ENCODE measurements at places on chromosomes 7 and 10.

GRCh38 chr7:7922684-7923385, 45.8 kb upstream of the GLCCI1 start:
- DNase-seq, result no peak

DNA sequence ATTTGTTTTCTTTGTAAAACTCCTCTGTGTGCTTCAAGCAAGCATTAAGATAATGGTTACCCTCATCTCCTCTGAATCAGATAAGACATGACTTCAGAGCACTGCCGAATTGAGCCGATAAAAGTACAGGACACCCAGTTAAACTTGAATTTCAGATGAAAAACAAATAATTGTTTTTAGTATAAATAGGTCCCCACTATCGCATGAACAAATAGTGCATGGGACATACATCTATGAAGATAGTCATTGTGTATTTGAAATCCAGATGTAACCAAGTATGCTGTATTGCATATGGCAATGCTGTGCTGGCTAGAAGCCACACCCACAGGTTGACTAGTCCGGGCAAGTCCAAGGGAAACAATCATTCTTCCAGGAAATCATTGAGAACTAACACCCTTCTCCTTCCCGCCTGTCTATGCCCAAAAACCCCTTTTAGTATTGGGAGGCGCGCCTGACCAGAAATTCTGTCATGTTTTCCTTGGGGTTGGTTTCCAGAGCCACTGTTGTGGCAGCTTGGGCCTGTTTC, 12.6 kb upstream of the FGFR2 start:
- DNase-seq, result no peak

DNA sequence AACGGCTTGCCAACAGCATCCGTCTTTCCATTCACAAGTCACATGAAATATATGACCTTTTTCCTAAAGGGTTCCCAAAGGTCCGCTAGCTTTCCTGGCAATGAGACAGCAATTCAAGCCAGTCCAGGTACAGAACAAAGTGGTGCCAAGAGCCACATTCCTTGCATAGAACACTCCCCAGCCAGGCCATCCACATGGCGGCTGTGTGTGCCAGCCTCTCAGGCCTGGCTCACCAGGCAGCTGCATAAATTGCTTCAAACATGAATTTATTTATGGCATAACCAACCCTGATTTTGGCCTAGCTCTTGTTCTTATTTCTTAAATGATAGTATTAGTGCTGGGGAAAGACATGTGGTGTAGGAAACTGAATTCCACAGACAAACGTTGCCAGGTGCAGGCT, 63.7 kb upstream of the CREB5 start:
- no peak for DNase-seq

- DNase-seq, result no peak
Measured at GRCh38 chr7:156907656-156908055, 14.7 kb upstream of the LMBR1 start.

GRCh38 chr7:3955026-3955425, 654.0 kb downstream of the SDK1 start:
- DNase-seq, result no peak

GRCh38 chr7:116595063-116595462, 70.2 kb downstream of the CAV1 start:
- DNase-seq, result no peak

- DNase-seq, result no peak
Measured at GRCh38 chr7:92715963-92716362, 120.4 kb downstream of the CDK6 start.

DNA sequence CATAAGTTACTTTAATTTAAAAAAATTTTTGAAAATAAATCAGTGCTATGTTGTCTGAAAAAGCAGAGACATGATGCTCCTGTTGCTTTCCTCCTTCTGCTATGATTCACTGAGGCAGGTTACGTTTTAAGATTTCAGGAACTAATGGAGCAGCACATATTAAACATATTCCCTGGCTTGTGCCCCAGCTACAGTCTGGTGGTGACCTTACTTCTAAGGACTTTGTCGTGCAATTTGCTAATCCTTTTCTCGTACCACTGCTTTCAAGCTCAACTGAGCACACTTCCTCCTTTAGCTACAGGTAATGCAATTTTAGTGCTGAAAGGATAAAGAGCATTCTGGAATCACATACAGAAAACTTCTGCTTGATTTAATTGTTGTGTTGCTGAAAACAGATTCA, 16.2 kb upstream of the PRR15 start:
- DNase-seq, result no peak

- no peak for DNase-seq
Measured at GRCh38 chr7:121517591-121517990, 121.5 kb upstream of the FAM3C start.

- DNase-seq, result no peak
Measured at GRCh38 chr10:5195727-5196374, 786 bp upstream of the AKR1C4 start.

GRCh38 chr7:11623093-11623678, 208.8 kb downstream of the THSD7A start:
- no peak for DNase-seq

DNA sequence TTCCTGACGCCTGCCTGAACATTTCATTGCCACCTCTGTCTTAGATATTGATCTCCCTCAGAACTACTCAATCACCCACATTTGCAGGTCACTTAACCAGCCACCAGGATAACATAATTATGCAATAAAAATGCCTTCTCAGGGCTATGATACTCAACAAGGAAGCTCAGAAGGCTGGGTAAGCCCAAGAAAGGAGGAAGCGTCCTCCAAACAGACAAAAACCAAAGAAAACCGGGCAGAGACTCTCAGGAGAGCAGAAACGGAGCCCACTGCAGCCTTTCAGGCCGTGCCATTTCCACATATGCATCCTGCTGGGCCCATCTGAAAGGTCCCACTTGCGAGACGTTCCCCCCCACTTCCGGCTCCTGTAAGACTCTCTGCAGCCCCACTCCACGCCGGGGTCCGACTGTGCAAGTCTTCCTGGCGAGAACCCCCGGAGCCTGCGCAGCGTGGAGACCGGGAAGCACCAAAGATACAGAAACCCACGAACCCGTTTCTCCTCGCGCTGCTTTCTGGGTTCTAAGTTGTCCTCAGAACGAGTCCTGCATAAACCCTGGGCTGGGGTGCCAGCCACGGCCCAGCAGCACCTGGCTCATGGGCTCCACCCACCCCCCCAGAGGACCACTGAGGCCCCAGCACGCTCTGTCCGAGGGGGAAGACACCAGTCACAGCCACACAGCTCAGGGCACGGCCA, 83.7 kb downstream of the DIP2C start:
- DNase-seq, result no peak

DNA sequence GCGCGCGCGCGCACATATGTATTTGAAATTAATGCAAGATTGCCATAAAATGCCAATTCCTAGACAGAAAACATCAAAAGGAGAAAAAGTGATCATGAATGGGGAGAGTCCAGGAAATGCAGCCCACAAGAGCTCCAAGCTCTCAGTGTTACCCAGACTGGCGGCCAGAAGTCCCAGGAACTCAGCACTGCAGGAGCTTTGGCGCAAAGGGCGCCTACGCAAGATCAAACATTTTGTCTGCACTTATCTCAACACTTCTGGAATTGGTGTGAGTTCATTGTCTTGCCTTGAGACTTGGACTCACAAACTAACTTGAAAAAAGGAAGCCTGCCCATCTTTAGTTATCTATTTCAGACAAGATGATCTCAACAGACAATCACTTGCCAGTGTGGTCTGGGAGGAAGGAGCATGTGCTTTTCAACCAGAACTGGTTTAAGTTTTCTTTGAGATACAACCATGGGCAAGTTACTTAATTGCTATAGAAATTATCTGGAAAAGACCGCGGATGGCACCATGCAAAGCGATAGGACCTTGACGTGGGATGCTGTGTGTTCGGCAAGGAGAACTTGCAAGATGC, 77.2 kb downstream of the KIAA1549 start:
- no peak for DNase-seq

DNA sequence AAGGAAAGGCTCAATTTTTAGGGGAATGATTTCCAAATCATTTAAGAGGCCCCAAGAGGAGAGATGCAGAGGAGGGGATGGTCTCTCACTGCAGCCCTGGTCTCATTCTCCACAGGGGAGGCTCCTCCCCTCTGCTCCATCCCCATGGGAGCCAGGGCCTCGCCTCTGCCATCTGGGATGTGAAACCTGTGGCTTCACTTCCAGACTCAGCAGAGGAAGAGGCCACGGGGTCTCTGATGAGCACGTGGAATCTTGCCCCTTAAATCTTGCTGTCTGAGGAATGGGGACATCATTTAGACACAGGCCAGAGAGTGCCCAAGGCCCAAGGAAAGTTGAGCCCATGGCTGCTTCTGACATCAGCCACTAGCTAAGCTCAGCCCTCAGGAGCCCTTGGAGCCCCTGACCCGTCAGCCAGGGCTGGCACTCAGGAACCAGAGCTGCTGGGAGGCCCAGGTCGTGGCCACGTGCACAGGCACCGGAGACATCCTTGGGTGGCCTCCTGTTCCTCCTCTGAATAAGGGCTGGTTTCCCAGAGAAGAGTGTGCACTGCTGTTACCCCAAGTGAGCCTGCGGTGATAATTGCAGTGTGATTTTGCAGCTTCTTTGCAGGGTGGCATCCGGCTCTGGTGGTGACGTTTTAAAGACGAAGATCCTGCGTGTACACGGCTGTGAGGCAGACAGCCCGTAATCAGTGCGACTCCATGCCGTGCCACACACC, 50.5 kb downstream of the VIPR2 start:
- DNase-seq, result no peak

DNA sequence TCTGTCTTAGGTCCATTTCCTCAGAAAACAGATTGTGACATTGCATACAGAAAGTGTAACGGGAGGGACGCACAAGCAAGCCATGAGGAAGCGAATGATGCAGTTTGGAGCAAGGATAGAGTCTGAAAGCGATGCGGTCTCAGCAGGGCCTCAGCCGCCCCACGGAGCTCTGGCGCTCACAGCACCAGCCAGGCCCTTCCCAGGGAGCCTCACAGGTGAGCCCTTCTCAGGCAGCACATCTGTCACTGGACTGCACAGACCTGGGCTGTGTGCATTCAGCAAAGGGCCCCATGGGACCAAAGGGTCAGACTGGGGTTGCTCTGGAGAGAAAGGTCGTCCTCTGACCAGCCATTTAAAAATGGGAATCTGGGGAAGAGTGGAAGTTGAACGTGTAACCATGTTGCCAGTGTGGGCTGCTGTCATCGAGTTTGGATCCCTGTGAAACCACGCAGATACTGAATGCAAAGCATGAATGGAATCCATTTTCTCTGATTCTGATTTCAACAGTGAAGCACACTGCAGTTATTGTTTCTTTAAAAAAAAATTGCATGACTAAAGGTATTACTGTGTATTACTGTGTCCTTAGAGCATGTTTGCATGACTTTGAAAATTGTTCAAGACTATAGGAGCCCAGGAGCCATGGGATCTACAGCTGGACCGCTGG, 350.0 kb upstream of the AKR1E2 start:
- DNase-seq, result no peak

DNA sequence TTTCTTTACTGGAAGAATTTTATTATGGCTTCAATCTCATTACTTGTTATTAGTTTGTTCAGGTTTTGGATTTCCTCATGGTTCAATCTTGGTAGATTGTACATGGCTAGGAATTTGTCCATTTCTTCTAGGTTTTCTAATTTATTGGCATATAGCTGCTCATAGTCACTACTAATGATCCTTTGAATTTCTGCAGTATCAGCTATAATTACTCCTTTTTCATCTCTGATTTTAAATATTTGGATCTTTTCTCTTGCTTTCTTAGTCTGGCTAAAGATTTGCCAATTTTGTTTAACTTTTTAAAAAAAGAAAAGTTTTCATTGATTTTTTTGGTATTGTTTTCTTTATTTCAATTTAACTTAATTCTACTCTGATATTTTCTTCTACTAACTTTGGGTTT, 59.2 kb downstream of the SLC13A1 start:
- no peak for DNase-seq

DNA sequence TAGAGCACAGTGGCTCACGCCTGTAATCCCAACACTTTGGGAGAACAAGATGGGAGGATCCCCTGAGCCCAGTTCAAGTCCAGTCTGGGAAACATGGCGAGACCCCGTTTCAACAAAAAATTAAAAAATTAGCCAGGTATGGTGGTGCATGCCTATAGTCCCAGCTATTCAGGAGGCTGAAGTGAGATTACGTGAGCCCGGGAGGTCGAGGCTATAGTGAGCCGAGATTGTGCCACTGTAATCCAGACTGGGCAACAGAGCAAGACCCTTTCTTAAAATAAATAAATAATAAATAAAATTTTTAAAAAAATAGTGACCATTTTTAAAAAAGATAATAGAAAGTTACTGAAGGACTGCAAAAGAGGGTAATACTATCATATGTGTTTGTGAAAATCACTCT, 28.8 kb downstream of the MTPAP start:
- DNase-seq, result no peak

DNA sequence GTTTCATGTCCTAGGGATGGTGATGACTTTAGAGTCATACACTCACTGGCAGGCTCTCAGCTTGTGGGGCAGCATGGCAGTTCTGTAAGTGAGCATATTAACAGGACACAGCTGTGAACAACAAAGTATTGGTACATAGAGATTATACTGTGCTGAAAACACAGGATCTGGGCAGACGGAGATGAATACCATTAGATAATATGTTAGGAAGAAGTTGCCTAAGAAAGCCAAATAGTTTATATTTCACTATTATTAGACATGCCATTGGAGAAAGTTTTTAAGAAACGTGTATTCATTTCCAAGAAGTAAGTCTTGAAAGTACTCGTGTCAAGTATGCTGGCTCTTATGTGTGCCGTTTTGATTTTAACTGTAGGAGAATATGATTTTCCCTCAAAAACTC, 274.5 kb downstream of the INHBA start:
- no peak for DNase-seq

- DNase-seq, result no peak
Measured at GRCh38 chr7:16278167-16278787, 143.1 kb downstream of the CRPPA start.

GRCh38 chr10:103111031-103111917, 81.8 kb downstream of the NT5C2 start:
- DNase-seq, result no peak

GRCh38 chr7:73865738-73866445, 4.9 kb downstream of the TMEM270 start:
- peak; percentile 75 for DNase-seq

DNA sequence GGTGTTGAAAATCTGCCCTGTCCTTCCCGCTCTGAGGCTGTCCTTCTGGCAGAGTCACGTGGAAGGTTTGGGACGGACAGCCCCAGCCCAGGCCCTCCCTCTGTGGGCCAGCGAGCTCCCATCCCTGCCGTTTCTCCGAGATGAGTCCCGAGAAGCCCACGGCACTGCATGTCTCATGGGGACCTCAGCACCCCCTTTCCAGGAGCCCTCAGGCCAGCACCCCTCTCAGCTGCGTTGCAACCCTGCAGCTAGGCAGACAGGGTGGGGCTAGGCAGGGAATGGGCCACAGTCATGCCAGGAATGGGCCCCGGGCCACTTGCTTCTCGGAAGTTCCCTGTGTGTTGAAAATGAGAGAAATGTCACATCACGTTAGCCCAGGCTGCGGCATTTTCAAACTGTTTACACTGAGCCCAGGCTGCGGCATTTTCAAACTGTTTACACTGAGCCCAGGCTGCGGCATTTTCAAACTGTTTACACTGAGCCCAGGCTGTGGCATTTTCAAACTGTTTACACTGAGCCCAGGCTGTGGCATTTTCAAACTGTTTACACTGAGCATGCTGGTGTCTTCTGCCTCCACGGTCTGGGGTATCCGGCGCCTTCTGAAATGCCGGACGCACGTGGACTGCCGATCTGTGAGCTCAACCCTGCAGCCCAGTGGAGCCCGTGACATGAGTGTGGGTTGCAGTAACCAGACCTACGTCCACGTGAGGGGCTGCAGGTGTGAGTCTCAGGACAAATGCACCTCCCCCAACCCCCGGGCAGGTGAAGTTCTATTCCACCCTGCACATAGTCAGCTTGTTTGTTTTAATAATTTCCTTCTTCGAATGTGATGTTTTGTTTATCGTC, 42.6 kb downstream of the FAM20C start:
- no peak for DNase-seq

All from erythroblast (primary cell).